ENCODE measurements at places on chromosomes 4 and X.

DNA sequence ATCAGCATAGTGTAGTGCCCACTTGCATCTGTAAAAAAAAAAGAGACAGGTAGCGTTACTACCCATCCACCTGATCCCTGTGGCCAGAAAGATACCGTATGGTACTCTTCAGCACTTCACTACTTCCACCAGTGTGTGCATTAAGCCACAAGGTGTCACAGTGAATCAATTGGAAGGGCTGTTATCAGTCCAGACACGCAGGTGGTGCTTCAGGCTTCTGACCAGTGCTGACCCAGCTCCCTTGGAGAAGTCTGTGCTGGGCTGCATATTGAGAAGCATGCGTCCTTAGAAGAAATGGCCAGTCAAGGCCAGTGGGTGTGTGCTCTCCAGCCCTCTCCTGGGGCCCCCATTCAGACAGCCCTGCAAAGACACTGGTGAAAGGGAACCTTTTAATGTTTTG, 10.6 kb downstream of the LDB2 start:
- no peak for DNase-seq

- no peak for DNase-seq
These were observed 93.6 kb downstream of the AMELX start for GRCh38 chrX:11386812-11387211.

DNA sequence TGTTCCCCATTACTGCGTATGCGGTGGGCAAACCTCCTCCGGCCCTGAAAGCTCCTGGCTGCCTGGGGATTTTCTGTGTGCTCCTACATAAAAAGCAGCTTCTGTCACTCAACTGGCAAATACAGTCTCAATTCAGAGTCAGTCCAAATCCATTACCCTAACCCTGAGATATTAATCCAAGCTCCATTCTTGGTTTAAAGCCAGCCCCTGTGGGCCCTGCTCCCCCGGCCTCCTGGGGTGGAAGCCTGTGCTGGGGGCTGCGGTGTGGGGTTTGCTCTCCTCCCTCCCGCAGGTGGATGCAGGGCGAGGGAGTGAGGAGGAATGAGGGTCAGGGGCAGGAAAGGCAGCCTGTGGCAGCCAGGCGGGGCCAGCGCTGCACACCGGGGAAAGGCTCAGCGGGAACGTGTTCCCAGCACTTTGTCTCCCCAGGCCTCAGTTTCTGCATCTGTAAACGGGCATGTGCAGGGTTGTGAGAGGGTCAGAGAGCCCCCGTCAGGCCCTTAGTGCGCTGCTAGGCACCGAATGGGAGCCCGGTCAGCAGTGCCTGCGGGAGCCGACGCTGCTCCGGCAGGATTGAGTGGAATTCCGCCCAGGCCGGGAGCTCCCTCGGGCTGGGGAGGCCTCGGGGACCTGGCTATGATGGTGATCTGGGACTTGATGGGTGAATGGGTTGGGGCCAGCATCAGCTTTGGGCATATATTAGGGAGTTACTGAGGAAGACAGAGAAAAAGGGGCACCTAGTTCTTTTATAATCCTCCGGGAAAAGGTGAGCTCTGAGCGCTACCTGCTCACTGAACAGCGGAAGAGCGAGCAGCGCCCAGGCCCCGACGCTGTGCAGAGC, 6.3 kb upstream of the RGS12 start:
- no peak for DNase-seq

DNA sequence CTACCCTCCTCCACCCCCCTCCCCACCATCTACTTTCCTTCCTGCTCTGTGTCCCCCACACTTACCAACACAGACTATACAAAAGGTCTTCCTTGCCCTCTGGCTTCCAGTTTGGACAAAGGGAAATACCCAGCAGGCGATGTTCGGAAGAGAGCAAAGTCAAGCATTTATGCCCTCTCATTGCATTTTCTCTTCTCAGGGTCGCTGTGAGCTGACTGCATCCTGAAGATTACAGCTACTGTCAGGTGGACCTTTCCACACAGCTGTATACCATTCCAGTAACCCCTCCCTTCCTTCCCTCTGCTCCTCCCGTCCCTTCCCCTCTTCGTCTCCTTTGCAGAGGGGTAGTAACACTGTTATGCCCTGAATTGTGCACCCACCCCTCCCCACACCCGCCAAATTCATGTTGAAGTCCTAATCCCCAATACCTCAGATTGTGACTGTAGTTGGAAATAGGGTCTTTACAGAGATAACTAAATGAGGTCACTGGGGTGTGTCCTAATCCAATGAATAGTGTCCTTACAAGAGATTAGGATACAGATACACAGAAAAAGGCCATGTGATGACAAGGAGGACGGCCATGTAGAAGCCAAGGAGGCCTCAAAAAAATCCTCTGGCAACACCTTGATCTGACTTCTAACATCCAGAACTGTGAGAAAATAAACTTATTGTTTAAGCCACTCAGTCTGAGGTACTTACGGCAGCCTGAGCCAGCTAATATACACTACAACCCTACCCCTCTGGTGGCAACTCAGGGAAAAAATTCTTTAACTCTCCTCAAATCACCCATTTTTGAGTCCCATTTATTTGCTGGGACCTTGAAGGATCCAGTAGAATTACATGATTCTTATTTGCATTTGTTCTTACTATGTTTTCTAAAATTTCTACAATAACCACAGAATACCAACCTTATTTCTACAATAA, 11.7 kb downstream of the MORF4L2 start:
- DNase-seq, result no peak

DNA sequence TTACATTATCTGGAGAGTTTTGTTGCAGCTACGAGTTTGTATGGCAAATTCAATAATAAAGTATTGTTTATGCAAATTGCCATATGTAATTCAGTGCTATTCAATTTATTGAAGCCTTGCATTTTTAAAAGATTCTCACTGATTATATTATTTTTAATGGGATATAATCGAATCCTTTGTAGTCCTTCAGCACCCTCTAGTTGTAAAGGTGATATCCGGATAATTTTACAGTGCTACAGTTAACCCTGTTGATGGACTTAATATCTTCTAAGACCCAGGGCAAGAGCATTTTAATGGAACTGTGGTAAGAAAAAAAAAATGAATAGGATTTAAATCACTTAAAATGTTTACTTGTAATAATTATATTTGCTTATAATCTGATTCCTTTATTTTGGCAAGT, 48.5 kb upstream of the GRIA2 start:
- peak; percentile 4 for DNase-seq

DNA sequence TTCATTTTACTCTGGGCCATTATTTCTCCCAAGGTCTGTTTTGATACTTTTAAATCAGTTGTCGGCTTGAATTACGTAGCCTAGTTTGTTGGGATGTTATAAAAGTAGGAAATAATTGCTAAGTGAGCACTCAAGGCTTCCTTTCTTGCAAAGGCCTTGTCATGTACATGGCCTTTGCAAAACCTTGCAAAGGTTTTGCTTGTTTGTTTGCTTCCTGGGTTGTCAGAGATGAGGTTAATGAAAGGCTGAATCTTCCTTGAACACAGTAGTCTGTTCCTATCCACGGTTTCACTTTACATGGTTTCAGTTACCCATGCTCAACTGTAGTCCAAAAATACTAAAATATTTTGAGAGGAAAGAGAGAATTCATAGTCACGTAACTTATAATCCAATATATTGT, 113.5 kb downstream of the NAA11 start:
- no peak for DNase-seq

GRCh38 chrX:97682991-97683840, 799.5 kb downstream of the RPA4 start:
- DNase-seq, result no peak

GRCh38 chrX:97547877-97548578, 664.3 kb downstream of the RPA4 start:
- no peak for DNase-seq

GRCh38 chr4:159498446-159499115, 395.7 kb downstream of the RAPGEF2 start:
- DNase-seq, result no peak

DNA sequence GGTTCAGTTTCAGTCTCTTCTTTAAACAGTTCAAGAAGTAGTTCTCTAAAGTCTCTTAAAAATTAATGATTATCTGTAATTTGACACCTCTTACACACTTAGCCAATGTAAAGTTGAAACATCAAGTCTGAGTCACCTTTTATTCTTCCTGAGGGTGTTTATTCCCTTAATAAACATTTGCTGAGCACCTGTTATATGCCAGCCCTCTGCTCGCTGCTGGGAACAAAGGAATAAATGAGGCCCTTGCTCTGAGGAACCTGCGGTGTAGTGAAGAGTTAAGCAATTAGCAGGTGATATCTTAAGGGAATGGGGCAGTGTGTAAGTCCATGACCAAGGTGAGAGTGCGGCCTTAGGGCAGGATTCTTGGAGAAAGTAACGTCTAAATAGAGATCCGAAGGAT, 5.2 kb upstream of the NDNF start:
- no peak for DNase-seq

DNA sequence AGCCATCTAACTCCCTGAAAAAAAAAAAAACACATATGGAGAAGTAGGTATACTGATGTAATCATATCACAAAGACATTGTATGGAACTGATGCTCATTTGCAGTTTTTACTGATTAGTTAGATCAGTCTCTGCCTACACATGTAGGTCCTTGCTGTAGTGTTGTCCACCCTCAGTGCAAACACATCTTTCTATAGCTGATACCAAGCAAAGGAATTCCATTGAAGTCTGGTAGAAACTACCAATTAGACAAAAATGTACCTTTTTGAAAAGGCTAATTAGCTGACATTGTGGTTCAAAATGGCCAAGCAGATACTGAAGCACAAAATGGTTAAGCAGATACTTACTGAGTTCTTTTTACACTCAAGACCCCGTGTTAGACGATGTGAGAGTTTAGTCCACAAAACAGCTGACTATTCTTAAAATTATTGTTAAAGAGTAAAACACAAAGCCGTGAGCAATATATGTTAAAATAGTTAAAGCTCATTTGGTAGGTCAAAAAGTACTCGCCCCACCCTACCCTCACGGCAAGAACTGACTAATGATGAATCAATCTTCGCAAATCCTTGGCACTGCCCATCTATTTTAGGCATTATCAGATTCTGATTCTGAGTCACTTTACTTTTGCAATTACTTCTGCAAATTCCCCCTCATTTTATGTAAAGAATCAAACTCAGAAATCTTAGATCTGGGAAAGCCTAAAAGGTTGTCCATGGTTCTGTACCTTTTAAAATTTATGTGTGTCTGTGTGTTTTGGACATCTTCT, 40.4 kb downstream of the COL4A6 start:
- DNase-seq, result no peak

- DNase-seq, result no peak
These were observed 43.0 kb upstream of the PDLIM3 start for GRCh38 chr4:185578284-185578683.

DNA sequence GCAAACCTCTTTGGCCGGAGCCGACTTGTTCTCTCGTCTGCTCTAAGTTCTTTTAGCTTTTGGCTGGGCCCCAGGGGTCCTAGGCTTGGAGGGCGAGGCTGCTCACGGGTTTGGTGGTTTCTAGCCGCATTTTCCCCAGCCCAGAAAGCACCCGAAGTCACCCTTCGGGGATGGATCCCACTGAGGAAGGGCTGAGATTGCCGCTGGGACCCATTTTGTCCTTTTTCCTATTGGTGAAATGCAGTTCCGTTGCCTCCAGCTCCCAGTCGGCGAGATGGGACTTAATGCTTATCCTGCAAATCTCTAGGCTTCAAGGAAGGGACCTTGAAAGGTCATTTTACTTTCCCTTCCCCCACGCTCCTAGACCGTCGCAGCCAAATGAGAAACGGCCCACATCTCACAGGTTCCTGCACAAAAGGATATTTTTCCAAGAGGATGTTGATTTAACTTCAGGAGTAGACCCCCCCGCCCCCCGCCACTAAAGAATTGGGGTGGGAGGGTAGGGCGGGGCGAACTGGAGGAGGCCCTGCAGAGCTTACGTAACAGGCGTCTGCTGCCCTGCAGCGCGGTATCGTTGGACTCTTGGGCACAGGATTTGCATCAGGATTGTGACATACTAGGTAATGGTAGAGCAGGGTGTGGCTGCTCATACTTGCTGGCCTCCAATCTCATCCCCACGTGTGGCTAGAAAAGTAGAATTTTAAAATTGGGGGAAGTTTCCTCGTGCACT, 564 bp downstream of the PGK1 start:
- DNase-seq, result no peak

DNA sequence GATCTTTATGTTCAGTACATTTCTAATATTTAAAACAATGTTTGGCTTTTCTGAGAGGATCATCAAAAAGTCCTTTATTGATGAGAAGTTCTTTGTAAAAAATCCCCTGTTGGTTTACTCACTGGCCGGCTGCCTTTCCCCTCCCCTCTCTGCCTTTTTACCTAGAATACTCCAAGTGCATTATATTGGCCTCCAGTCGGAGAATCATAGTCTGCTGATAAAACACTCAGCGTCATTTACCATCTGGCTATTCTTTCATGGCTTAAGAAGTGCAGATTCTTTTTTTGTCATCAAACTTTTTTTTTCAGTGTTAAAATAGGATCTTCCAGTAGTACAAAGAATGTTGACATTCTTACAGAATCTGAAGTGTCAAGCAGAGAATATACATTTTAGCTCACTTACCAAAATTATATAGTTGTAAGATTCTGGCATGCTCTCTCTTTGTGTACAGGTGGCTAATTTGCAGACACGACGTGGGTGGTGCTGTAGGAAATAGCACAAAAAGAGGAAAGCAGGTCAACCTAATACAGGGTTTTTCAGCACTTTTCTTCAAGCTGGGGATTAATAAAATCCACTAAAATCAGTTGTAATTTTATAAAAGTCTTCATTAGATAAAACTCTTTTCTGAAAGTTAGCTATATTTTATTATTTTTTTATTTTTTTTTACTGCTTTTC, 731.8 kb downstream of the KCTD8 start:
- DNase-seq, result no peak

DNA sequence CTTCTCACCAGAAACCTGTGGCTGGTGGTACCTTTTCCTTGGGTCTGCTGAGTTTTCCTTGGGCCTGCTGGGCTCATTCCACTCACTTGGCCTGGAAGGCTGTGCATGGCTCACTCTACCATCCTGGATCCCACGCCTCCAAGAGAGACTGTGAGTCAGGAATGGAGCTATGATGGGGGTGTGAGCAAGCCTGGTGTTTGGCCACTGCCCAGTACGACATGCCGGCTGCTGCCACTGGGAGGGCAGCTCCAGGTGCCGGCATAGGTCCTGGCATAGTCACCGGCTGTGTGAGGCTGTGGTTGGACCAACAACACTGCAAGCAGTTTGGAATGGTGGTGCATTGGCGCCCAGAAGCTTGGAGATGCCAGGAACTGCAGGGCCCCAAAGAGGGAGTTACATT, 721.7 kb downstream of the PCDH18 start:
- no peak for DNase-seq

GRCh38 chr4:13322681-13323101, 161.4 kb downstream of the RAB28 start:
- no peak for DNase-seq

Data from epithelial cell of proximal tubule (primary cell).